Airway epithelial cell (primary cell): ENCODE measurements at places on chromosomes 11 and 22. TPM values are rescaled to one million over a fixed set of nuclear protein-coding genes. Genes with fewer than 3 reads are reported as not detected.

The FADS2 gene
- 226 and 340 TPM in 2 replicates for total RNA-seq

The OR51B4 gene
- total RNA-seq, result not detected in 2 replicates

The MYBPC3 gene
- total RNA-seq, result not detected in 2 replicates

The INS gene
- not detected in 2 replicates for total RNA-seq

The SCGB2A2 gene
- total RNA-seq, result not detected in 2 replicates

The P2RY6 gene
- 0.21 TPM in 1 of 2 replicates, not detected in the other for total RNA-seq

The CCDC89 gene
- total RNA-seq, result not detected in 2 replicates

The LIF gene
- 1.3 and 2.5 TPM in 2 replicates for total RNA-seq
